ENCODE measurements at places on chromosomes 13 and 19.

DNA sequence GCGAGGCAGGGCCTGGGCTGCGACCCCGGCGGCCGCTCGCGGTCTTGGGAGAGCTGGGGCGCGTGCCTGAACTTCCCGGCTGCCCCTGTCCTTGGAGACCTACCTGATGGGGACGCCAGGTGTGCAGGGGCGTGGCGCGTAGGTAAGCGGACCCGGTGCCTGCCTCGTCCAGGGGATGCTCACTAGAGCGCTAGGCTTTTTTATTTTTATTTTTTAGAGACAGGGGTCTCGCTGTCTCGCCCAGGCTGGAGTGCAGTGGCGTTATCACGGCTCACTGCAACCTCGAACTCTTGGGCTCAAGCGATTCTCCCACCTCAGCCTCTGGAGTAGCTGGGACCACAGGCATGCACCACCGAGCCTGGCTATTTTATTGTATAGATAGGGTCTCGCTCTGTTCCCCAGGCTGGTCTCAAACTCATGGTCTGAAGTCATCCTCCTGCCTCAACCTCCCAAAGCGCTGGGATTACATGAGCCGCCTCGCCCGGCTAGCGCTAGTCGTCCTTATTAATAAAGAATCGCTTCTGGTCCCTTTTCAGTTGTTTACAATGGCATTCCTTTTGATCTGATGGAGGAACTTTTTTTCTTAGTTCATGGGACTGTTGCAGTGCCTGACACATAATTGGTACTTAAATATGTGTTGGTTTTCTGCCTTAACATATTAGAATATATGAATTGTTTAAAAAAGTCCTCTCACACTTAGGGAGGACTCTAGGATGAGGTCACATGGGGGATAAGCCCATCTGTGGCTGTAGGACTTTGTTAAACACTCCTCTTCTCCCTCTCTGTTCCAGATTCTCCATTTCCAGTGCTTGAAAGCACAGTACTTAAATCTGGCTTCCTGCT, 812 bp downstream of the DPY19L3 start:
- H3K4me1 ChIP-seq = peaks cover 9% of the 10 kb centered on the region
- no peaks in the 10 kb centered on the region for H3K27me3 ChIP-seq
- peaks cover 2% of the 10 kb centered on the region for H3K36me3 ChIP-seq
- H3K4me3 ChIP-seq = peak overlapping the region; percentile 87
- peak; percentile 31 for DNase-seq

DNA sequence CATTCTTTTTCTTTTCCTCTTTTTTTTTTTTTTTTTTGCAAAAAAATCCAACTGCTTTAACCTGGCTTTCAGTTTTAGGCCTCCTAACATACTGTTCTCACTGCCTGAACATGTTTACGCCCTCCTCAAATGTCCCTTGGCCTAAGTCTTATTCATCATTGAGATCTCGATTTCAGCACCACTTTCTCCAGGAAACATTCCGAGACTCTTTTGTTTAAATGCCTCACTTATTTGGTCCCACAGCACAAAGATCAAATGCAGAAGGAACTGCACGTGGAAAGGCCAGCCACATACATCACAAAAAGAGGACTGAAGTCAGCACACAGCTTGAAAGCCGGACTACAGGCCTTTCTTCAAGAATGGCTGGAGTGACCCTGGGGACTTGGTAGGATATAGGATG, 79.2 kb upstream of the POMP start:
- no peaks in the 10 kb centered on the region for H3K4me1 ChIP-seq
- H3K36me3 ChIP-seq = no peaks in the 10 kb centered on the region
- no peaks in the 10 kb centered on the region for H3K27me3 ChIP-seq
- no peak for DNase-seq
- no peak overlapping the region for H3K4me3 ChIP-seq

- H3K4me3 ChIP-seq = no peak overlapping the region
- no peaks in the 10 kb centered on the region for H3K36me3 ChIP-seq
- DNase-seq = no peak
- no peak overlapping the region for H3K27ac ChIP-seq
These were observed 61.3 kb downstream of the ENOX1 start for GRCh38 chr13:43725460-43725859.

DNA sequence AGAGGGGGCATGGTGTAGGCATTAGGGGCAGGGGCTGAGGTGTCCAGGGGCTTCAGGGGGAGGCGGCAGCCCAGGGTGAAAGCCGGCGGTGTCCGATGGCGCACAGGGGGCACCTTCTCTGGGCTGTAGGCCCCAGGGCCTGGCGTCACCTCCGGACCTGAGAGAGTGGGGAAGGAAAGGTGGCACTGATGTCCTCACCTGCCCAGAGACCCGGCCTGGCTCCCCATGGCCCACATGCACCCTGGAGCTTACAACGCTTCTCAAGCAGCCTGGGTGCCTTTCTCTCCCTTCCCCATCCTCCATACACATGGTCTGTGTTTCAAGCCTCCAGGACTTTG, 3.3 kb upstream of the SHC2 start:
- H3K27me3 ChIP-seq = peaks cover 8% of the 10 kb centered on the region
- no peaks in the 10 kb centered on the region for H3K36me3 ChIP-seq
- no peak overlapping the region for H3K27ac ChIP-seq
- no peaks in the 10 kb centered on the region for H3K4me1 ChIP-seq
- H3K4me3 ChIP-seq = no peak overlapping the region

GRCh38 chr19:52442179-52442578, 11.2 kb upstream of the ZNF578 start:
- DNase-seq = no peak
- H3K4me3 ChIP-seq = no peak overlapping the region
- H3K27me3 ChIP-seq = no peaks in the 10 kb centered on the region
- no peaks in the 10 kb centered on the region for H3K36me3 ChIP-seq
- no peaks in the 10 kb centered on the region for H3K4me1 ChIP-seq
- H3K27ac ChIP-seq = no peak overlapping the region

DNA sequence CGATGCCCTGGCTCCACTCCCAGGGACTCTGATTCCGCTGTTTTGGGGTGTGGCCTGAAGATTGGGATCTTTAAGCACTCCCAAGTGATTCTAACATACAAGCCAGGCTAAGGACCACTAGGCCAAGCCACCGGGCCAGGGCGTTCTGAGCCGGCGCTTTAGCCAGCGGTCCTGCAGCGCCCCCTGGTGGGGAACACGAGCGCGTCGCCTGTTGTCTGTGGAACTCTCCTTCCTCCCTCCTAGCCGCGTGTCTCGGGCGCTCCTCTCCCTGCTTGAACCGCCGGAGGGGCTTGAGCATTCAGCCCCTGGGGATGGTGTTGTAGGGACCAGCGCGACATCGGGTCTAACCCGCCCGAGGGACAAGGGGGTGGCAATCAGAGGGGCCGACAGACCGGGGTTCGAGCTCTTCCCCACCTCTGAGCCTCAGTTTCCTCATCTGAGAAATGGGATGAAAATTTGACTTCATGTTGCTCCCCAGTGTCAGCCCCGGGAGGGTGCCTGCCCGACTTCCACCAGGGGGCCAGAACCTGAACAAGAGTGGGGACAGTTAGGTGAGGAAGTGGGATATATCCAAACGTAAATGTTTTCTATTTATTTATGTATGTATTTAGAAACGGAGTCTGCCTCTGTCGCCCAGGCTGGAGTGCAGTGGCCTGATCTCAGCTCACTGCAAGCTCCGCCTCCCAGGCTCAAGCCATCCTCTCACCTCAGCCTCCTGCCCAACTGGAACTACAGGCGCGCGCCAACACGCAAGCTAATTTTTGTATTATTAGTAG, 18.0 kb upstream of the PNMA8B start:
- H3K4me3 ChIP-seq = no peak overlapping the region
- no peaks in the 10 kb centered on the region for H3K36me3 ChIP-seq
- no peaks in the 10 kb centered on the region for H3K4me1 ChIP-seq
- peak; percentile 84 for DNase-seq
- no peaks in the 10 kb centered on the region for H3K27me3 ChIP-seq
- H3K27ac ChIP-seq = no peak overlapping the region

DNA sequence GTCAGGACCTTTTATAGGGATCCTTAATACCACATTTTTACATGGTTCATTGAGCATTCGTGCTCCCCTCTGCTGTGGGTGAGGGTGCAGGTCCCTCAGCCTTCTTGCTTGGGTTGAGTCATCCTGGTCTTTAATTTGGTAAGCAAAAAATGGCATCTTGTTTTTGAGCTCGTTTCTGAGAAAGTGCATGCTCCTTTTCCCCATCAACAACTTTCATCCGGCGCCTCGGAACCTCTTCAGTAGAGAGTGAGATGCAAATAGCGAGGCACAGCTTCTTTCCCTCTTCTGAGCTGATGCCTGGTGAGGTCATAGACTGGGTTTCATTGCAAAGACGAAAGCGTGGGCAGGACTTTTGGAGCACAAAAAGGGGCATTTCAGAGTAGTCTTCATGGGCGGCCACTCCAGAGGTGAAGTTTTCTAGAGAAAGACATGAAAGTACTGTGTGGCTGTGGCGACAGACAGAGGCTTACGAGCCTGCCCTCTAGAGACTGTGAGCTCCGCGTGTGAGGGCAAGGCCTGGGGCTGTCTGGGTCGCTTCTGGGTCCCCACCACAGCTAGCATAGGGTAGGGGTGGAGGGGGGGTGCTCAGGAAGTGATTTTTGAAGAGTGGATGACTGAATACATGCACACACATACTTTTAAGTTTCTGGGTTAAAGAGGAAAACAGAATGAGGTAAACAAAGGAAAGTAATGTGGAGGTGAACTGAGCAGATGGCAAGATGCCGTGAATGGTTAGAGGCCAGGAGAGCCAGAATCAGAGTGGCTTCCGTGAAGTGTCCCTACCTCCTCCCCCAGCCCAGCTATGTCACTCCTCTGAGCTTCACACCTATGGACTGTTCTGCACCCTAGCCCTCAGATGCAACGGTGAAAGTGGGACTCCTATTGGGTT, 44.3 kb downstream of the BBC3 start:
- H3K4me1 ChIP-seq = peaks cover 10% of the 10 kb centered on the region
- no peak overlapping the region for H3K4me3 ChIP-seq
- H3K27ac ChIP-seq = no peak overlapping the region
- no peaks in the 10 kb centered on the region for H3K27me3 ChIP-seq
- peaks cover 11% of the 10 kb centered on the region for H3K36me3 ChIP-seq

DNA sequence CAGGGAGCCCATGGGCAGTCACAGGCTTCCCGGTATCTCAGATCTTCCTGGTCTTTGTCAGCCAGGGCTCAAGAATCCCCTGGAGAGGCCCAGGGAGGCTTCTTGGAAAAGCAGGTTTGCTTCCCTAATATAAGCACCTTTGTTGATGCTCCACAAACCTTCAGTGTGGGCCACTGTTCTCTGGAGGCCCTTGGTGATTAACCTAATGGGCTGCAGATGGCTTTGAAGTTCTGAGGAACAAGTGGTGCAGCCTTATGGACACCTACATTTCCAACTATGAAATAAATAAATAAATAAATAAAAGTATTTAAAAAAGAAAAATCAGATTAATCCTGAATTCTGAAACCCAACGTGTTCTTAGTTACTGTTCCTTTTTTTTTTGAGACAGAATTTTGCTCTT, at the start of gene BSPH1:
Gene BSPH1, minus strand, starts transcription at position 101 of the 400 bp plus-strand sequence. Its CDS starts 89 bp downstream, at position 12.
- H3K4me3 ChIP-seq = no peak within 1 kb of the TSS
- peaks cover 7% of the 10 kb centered on the region for H3K27me3 ChIP-seq
- no peak for DNase-seq
- H3K27ac ChIP-seq = no peak within 1 kb of the TSS
- no peaks in the 10 kb centered on the region for H3K4me1 ChIP-seq
- no peaks in the 10 kb centered on the region for H3K36me3 ChIP-seq

- no peak overlapping the region for H3K27ac ChIP-seq
- no peaks in the 10 kb centered on the region for H3K36me3 ChIP-seq
- H3K4me1 ChIP-seq = no peaks in the 10 kb centered on the region
These were observed 2.0 kb downstream of the MTUS2 start for GRCh38 chr13:28822151-28822550.

DNA sequence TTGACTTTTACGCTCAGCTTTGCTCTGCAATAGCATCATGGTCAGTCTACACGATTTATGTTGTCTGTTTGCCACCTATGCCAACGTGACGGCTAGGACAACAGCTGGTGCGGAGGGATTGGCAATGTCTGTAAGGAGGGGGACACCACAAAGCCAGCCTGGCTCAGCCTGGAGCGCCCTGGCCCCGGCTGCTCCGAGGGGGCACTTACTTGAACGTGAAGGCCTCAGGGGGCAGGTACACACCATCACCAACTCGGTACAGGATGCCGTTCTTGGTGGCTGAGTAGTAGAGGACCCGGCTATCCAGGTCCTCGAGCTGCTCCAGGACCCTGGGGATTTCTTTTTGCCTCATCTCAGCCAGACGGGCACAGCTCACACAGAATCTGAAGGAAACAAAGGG, 26.4 kb upstream of the EIF3G start:
- H3K27ac ChIP-seq = no peak overlapping the region
- no peak overlapping the region for H3K4me3 ChIP-seq
- DNase-seq = no peak
- H3K27me3 ChIP-seq = no peaks in the 10 kb centered on the region
- no peaks in the 10 kb centered on the region for H3K4me1 ChIP-seq

DNA sequence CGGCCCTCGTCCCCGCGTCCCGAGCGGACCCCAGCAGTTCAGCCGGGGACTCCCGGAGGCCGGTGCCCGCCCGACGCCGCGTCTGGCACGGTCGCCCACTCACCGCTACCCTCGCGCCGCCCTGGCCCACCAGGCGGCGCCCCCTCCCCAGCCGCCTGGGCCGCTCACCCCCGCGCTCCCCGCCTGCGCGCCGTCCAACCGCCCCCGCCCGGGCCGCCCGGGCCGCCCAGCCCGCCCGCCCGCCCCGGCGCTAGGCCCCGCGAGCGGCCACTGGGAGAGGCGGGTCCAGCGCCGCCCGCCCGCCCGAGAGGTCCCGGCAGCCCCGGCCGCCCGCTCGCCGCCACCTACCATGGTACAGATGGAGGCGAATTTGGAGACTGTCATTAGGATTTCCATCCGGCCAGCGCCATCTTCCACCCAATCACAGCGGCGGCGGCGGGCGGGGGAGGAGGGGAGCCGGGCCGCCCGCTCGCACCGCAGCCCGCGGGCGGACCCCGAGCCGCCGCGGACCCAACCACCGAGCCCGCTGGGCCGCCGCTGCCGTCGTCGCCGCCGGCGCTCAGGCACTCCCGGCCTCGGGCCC, at the start of gene USP12:
Gene USP12, minus strand, starts transcription at position 568 of the 583 bp plus-strand sequence. Its CDS starts 172 bp downstream, at position 396.
- H3K27me3 ChIP-seq = no peaks in the 10 kb centered on the region
- peak within 1 kb of the TSS; percentile 89 for H3K4me3 ChIP-seq
- no peak for DNase-seq

GRCh38 chr13:75508002-75508548, 26.1 kb upstream of the TBC1D4 start:
- H3K4me1 ChIP-seq = no peaks in the 10 kb centered on the region
- no peak overlapping the region for H3K4me3 ChIP-seq

GRCh38 chr19:51786646-51787494, 8.1 kb upstream of the FPR3 start:
- H3K27ac ChIP-seq = peak overlapping the region; percentile 69
- H3K4me1 ChIP-seq = peaks cover 11% of the 10 kb centered on the region
- DNase-seq = no peak
- H3K27me3 ChIP-seq = no peaks in the 10 kb centered on the region

DNA sequence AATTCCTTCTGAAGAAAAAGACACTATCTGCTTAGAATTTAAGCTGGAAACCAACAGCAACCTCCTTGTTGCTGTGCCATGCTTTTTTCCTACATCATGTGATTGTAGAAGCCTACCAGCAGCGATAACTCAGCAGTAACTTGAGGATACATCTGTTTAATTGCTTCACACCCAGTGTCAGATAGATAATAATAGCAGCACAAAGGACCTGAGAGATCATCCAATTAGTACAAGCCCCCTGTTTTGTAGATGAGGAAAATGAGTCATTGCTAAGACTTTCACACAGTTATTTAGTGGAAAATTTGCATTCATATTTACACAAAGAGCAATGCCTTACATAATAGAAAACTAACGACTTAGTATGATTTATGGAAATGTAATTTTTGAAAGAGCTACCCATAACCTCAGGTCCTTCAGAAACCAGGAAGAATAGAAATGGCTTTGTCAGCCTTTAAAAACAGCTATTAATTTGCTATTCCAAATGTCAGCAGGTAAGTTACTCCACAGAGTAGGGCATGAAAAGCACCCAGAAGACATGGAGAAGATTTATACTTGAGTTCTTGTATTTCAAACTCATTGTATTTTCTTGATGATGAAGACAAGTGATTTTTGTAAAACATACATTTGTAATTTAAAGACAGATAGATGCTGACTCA, 93.7 kb upstream of the SGCG start:
- H3K27me3 ChIP-seq = no peaks in the 10 kb centered on the region
- H3K36me3 ChIP-seq = no peaks in the 10 kb centered on the region
- no peak overlapping the region for H3K27ac ChIP-seq
- H3K4me3 ChIP-seq = no peak overlapping the region
- DNase-seq = no peak
